ENCODE measurements at places on chromosomes 1 and 21.

DNA sequence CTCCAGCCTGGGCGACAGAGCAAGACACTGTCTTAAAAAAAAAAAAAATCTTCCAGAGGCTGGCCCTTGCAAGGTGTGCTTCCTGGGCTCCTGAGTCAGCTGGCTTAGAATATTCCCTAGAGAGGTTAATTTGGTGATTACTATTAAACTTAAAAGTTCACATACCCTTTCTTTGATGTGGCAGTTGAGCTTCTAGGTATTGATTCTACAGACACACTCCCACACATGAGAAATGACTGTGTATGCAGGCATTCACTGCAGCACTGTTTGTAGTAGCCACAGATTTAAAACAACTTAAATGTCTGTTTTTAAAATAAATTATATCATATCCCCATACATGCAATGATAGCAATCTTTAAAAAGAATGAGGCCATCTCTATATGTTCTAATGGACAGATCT is 93.4 kb downstream of the GDAP2 start:
- DNase-seq = no peak

GRCh38 chr1:233060461-233060994 is 110.1 kb downstream of the NTPCR start:
- DNase-seq = no peak

GRCh38 chr1:207134581-207134980 is 30.5 kb downstream of the C4BPA start:
- DNase-seq = no peak

DNA sequence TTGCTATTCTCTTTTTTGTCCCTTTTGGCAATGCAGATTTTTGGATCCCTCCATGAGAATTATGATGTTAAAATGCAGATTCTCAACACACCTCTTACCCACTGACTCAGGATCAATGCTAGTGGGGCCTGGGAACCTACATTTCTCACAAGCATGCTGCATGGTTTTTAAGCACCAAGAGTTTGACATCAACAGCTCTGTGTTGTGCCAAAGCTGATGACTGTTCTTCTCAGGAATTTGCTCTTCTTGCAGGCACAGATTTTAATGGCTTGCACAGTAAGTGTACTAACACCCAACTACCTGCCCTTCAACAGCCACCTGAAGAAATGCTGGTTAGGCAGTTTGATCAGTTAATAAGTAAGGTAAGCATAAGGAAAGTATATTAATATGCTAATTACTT is 468.7 kb downstream of the PTBP2 start:
- no peak for DNase-seq

GRCh38 chr1:228650141-228650540 is 85.1 kb upstream of the RHOU start:
- DNase-seq = no peak

- no peak for DNase-seq
These were observed 2.5 kb downstream of the LHX4 start for GRCh38 chr1:180232521-180233043.

DNA sequence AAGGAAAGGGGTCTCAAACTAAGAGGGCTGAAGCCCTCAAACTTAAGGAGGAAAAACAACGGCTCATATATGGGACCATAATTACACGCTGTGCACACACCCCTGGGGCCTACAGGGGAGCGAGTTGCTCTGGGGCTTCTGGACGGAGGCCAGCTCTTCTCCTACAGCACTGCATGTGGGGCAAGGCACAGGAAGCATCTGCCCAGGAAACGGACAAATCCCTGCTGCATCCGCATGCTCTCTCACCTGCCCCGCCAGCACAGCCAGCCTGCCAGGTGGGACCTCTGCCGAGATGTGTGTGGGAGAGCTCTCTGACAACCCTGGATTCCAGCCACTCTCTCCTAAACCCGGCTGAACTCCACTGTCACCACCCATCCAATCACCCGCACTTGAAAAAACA is 54.1 kb downstream of the MRPL37 start:
- no peak for DNase-seq

DNA sequence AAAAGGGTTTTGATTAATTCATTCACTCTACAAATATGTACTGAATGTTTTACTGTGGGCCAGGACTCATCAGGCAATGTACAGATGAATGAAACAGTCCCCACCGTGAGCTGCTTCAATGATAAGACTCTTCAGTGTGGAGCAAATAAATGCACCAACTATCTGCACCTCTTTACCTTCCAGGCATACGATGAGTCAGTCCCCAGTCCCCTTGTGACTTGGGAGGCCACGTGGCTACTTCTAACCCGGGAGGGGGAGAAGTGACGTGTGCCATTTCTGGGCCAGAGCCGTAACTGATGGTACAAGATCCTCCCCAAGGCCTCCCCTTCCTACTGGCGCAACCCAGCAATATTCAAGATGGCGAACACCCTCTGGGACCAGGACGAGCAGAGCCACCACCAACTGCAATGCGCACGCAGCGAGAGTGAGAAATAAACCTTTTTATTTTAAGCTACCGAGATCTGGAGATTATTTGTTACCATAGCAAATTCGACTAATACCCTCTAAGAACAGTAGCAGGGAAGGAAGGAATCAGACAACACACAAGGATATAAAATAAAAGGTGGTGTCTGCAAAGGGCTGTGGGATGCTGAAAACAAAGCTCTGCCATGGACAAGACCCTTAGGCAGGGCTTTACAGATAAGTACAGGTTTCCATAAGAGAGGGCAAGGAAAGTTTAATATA is 74.5 kb downstream of the NPHP4 start:
- DNase-seq = no peak

- DNase-seq = no peak
These were observed 194.0 kb downstream of the NRIP1 start for GRCh38 chr21:14870853-14871149.

- no peak for DNase-seq
These were observed 349.6 kb downstream of the MATN1 start for GRCh38 chr1:30373471-30374399.

GRCh38 chr21:18244671-18245463 is at the start of gene CHODL:
Gene CHODL, plus strand, starts transcription at chr21:18244833. Its CDS starts 391 bp downstream, at chr21:18245224.
- DNase-seq = no peak

DNA sequence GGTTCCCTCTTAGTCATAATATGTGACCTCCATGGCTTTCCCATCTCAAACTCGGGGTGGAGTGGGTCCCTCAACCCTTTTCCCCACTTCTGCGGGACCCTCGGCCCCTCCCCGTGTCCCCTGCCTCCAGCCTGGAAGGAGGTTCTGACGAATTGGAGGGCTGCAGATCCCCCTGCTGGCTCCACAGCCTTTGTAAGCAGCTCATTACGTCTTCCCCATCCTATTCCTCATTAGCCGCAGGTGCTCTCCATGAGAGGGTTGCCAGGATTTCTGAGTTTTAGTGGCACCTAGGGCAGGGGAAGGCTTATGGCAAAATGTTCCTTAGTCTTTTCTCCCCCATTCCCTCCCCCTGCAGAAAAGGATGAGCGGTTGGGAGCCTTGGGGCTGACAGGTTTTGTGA is 8.3 kb downstream of the ACTL8 start:
- DNase-seq = no peak

DNA sequence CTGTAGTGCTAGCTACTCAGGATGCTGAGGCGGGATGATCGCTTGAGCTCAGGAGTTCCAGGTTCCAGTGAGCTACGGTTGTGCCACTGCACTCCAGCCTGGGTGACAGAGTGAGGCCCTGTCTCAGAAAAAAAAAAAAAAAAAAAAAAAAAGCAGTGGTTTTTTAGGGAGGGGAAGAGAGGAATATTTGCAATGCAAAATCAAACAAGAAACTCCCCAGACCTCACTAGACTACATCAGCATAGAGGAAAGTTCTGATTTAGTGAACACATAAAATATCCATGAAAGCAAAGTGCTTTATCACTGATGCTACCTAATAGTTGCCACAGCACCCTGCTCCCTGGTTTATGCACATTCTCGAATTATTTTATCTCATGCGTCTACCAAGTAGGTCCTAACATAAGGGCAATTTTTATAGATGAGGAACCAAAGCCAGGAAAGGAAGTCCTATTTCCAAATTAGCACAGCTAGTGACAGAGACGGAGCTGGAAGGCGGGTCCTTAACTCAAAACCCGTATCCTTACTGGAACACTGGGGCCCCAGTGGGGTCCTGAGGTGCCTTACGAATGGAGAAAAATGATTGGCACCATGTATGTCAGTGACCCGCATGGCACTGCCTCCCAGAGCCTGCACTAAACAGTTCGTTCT is 50.7 kb upstream of the GPR157 start:
- no peak for DNase-seq

DNA sequence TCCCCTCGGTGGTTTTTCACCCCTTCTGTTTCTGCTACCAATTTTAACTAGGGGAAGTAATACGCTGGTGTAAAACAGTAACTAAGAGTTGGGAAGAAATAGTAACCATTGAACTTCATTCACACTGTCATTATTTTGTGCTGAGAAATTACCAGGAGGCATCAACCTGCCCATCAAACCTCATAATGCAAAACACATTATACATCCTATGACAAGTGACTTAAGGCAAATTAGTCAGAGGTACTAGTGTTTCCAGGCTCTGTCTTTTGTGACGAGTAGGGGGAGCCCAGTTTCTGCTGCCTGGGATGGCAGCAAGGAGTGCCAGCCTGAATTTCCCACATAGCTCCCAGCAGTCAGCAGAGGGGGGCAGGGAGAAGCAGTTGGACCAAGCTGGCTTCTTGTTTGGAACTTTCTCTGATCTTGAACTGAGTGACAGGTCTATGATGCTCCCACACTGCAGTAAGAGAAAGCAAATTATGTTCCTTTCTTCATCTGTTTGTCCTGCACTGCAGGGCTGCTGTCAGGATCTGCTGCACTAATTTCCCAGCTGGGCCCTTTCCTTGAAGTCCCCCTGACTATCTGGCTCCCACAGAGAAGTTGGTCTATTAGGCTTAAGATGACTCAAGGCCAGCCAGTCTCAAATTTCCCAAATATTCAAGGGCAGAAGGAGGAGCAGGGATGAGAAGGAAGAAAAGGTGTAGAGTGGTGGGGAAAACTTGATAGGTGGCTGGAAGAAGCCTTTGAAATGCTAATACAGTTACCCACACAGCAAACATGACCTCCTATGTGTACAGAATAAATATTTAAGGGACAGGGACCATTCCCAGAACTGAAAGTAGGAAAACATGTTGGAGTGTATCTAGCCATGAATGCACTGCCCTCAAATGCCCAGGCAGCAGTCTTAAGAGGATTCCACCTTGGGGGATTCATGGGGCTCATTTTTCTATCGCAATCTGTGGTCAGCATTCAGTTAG is 322.8 kb downstream of the SEC16B start:
- DNase-seq = no peak

GRCh38 chr1:245748240-245748639 is 593.5 kb downstream of the KIF26B start:
- DNase-seq = no peak

DNA sequence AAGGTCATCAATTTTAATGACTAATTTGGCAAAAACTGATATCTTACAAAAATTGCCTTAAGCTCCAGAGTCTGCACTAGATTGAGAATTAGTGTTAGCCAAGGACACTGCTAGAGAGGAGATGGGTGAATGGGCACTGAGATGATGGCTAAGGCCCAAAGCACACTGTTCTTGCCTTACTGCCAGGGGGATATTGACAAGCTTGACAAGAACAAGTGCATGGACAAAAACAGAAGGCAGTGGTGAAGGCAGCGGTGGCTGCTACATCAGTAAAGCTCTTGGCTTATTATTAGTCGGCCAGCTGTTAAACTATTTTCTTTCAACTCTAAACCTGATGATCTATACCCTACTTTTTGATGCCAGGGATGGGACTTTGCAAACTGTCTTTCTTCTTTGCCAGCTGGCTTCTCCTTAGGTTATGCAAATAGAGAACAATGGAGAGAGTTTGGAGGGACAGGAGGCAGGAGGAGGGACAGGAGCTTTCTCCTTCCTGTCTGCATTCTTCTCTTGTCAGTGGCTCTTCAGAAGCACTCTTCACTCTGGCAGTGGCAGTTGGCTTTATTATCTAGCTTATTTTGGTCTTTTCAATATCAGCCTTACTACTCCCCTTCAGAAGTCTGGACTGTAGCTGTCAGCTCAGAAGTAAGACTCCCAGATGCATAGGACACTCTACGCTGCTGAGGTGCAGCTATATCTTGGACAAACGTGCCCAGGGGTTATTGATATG is 853.5 kb upstream of the TMPRSS15 start:
- no peak for DNase-seq

DNA sequence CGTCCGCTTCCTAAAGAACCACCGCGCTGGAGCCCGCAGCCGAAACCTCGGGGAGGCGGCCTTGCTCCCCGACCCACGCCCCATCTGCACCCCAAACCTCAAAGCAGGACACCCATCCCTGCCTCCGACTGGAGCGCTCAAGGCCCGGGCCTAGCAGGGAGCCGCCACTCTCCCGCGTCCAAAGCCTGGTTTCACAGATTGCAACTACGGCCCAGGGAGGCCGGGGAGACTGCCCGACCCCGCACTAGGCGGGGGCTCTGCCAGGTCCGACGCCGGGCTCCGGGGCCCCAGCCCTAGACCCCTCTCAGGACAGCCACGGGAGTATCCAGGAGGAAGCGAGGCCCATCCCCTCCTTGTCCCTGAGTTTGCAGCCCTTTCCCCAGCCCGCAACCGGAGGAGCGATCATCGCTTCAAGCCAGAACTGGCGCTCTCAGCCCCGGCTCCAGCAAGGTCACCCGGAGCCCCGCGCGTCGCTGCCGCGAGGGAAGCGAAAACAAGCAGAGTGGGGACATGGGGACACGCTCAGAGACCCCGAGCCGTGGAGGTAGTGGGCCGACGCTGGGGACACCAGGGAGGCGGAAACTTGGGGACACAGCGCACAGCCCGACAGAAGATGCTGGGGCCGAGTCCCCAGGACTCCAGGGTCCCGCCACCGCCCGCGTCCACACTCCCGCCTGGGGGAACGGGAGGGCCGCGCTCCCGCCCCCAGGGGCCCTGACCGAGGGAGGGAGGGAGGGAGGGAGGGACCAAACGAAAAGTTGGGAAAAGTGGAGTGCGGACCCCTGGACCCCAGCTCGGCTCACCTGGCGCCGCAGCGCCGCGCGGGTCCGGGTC is 433 bp downstream of the TMEM200B start:
- no peak for DNase-seq

- no peak for DNase-seq
These were observed 1.4 kb downstream of the NIT1 start for GRCh38 chr1:161119092-161119903.

DNA sequence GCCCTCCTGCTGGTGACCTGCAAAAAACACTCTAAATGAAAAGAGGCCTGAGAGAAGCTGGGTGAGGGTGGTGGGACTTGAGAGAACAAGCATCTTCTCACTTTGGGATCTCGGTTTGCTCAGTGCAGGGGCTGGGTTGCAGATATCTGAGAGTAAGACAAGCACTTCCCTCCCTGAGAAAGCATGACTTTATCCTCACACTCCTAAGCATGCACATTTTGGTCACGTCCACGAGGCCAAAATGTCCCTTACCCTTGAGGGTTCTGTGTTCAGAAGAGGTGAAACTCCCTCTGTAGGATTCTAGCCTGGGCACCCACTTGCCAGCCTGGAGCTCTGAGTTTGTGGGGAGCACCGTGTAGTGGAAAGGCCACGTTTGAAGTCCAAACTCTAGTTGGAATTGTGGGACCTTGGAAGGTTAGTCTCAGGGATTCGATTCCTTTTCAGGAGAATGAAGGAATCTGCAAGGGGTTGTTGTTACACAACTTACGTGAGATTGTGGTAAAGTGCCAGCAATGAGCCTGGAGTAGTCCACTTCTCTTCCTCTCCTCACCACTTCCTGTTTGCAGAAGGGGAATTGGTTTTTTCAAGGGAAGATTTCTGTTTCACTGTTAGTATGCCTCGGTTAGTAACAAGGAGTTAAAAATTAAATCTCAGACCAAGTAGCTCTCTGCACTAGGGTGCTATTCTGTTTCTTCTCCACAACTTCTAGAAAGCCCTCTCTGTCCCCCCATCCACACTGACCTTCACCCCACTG is 3.0 kb downstream of the FCAMR start:
- no peak for DNase-seq
